HT-29 (cell line): ENCODE measurements at places on chromosomes 4 and X.

GRCh38 chr4:27278615-27279375 lies 418.2 kb downstream of the STIM2 start:
- peak; percentile 22 for DNase-seq

GRCh38 chr4:26009502-26009901 lies 95.5 kb downstream of the SMIM20 start:
- DNase-seq, result no peak

- DNase-seq, result no peak
These were observed 23.8 kb downstream of the CENPC start for GRCh38 chr4:67521506-67521905.

DNA sequence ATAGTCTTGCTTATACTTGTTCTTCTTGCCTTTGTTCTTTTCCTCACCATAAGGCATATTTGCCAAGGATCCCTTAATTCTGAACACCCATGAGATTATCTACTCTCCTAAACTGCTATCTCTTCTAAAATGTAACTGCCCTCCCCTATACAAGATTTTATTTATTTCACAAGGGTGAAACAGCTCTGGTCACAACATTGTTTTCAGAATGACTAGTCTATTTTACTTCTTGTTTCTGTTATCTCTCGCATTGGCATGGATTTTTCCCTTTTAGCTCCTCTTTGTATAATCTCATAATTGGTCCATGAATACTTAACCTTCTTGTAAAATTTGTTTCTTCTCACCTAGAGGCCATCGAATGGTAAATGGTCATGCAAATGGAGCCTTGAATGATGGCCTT lies 17.2 kb upstream of the COL25A1 start:
- DNase-seq, result no peak

DNA sequence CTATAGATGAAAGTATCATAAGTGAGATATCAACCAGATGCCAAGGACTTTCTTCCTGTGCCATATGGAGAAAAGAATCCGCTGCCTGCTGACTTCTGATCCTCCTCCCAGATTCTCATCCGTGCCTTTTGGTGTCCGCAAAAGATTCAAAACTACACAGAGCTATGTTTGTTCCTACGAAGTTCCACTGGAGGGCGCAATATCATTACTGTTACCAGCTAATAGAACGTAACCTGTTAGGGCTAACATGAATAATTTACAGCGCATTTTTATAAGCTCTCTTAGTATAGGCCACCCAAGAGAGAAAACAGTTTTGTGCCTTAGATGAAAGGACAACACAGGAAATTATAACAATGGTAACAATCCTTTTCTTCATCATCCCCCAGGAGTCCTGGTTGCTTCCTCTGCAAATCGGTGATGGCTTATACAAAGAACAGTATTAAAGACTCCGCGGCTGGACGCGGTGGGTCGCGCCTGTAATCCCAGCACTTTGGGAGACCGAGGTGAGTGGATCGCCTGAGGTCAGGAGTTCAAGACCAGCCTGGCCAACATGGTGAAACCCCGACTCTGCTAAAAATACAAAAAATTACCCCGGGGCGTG lies 22.8 kb upstream of the CENPVL3 start:
- peak; percentile 44 for DNase-seq

- DNase-seq, result no peak
These were observed 140.3 kb downstream of the FRYL start for GRCh38 chr4:48639807-48640206.

- DNase-seq, result peak; percentile 34
These were observed 162.4 kb upstream of the GPRIN3 start for GRCh38 chr4:89469930-89470375.

DNA sequence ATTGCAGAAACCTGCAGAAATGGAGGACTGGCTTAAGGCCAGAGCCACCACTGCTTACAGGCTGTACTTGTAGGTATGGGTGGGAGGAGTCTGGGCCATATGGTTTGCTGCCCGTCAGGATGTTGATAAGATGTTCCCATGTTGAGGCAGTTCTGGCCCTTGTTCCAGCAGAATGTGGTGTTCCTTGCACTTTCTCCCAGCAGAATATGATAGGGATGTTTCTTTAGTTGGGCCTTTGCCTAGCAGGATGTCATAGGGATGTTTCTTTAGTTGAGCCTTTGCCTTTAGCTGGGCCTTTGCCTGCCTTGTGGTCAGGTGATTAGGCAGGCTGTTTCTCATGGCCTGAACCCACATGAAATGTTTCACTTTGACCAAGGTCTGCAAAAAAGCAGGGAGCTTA lies 139.1 kb upstream of the PAQR3 start:
- DNase-seq, result no peak

DNA sequence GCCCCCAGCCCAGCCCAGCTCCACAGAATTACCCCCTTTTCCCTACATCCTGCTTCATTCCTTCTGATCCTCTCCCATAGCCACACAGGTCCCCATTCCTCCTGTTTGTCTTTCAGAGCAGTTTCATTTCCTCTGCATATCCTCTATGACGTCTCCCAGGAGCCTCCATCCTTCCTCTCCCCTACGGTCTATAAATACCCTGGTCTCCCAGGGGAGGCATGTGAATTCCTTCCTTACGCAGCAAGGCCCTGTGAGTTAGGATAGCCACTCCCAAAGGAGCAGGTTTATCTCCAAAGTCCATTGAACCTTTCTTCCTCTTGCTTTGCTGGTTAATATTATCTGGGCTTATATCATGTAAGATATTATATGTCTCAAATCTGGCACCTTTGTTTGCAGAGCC lies 8.4 kb upstream of the APLN start:
- no peak for DNase-seq

GRCh38 chrX:13697455-13697854 lies 8.5 kb downstream of the RAB9A start:
- no peak for DNase-seq

GRCh38 chr4:84606645-84607044 lies 23.7 kb downstream of the CDS1 start:
- no peak for DNase-seq

DNA sequence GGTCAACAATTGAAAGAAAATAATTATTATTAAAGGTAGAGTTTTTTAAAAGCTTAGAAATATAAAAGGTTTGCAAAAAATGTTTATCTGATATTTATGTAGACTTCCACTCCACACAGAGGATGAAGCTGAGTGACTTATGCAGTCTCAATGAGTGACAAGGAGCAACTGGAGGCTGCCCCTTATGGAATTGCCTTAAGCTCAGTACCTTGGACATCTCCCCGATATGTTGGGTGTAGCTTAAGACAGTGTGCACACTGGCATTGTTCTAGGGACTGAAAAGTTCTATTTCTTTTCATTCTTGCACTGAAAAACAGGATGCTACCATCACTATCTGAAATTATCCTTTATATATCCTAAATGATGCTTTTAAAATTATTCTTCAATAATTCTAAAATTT lies 292.1 kb downstream of the PRDM5 start:
- DNase-seq, result no peak

GRCh38 chr4:52983563-52984303 lies 121.6 kb downstream of the RASL11B start:
- peak; percentile 84 for DNase-seq

GRCh38 chr4:143294710-143295275 lies 41.9 kb upstream of the GAB1 start:
- DNase-seq, result no peak

DNA sequence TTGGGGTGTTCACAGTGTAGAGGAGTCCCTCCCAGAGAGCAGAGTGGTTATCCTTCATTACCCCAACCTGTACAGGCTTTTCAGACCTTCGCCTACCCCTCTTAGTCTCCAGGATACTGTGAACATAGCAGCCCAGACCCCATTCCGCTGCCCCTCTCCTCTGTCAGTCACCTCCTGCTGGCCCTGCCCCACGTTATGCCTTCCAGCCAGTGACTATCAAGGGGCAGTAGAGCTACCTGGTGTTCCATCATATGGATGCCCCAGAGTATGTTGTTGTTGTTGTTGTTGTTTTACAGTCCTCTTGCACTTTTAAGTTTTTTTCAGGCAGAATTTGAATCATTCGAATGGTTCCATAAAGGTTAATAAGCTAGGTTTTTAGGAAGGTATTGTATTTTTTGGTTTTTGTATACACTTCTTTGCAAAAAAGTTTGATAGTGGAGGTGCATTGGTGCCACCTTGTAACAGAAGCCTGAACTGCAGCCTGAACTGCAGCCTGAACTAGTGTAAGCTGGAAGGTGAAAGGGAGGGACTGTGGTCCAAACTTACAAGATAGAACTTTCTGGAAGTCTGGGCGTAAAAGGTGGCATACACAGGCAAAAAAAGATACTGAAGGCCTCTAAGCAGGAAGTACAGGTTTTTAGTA lies 101.4 kb upstream of the RAB40AL start:
- peak; percentile 41 for DNase-seq

DNA sequence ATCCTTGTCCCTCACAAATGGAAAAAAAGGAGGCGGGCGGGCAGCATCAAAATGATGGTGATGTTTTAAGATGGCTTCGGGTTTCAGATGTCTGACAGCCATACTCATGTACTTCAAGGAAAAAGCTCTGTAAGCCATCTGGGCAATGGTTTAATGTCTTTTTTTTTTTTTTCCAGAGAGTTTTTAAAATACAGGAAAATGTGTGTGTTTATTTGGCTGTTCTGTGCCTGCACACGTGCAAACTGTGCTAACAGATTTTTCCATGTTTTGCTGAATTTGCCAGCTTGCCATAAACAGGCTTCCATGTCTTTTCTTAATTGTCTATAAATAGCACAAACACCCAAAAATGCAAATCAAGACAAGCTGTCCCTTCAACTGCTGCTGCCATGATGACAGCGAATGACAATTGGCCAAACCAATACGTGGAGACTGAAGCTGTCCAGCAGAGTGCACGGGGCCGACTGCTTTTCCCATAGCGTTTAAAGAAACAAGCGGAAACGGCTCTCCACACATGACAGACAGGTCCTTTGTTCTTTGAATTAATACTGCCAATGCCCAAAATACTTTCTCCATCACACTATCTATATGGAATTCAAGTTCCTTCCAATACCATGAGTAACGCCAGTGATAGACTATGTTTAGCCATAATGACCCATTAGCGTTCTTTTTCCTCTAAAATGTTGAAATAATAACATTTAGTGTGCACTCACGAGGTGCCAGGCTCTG lies 35.7 kb downstream of the AFAP1 start:
- no peak for DNase-seq

- DNase-seq, result no peak
These were observed 238.8 kb downstream of the CBR4 start for GRCh38 chr4:168771251-168771650.
